ENCODE measurements at places on chromosomes 12 and 14.

GRCh38 chr14:95098984-95099599, 58.2 kb downstream of the DICER1 start:
- peak; percentile 56 for DNase-seq

GRCh38 chr14:36056845-36057244, 119.7 kb downstream of the PTCSC3 start:
- no peak for DNase-seq

GRCh38 chr14:91889477-91890211, 22.3 kb upstream of the TC2N start:
- DNase-seq, result no peak

- no peak for DNase-seq
Observed at GRCh38 chr12:22002430-22002829, 43.6 kb upstream of the CMAS start.

DNA sequence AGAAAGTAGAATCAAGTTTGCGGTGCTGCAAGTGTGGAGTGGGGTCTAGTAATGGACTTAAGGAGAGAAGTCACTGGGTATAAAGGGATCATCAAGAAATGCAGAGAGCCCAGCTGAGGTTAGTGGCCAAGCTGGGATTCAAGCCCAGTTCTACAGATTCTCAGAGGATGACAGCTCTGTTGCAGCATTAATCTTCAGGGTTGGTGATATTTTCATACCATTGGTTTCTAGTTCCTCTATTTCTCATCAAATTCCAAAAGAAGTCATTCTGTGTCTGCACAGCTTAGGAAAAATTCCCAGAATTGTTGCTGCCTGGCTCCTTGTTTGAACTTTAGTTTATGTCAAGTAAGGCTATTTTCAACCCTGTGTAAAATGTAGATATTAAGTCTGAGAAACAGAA, 169.5 kb upstream of the NTF3 start:
- no peak for DNase-seq

DNA sequence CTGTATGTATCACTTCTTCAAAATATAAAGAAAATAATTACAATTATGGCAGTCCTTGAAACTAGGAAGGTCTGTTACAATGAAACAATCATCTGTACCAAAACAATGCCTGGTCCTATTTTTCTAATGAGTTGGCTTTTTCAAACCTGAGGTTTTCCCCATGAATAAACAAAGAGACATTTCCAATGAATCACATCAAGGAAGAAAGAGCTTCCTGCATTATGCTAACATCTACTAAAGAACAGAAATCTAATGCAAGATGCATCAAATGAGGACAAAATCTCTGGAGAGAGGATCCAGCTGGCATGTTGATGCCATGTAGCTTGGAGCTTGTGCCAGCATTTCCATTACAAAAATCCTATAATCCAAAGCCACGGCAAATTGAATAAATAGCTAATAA, 29.3 kb downstream of the NIN start:
- DNase-seq, result peak; percentile 72

GRCh38 chr14:51871846-51872245, 11.4 kb downstream of the GNG2 start:
- DNase-seq, result no peak

DNA sequence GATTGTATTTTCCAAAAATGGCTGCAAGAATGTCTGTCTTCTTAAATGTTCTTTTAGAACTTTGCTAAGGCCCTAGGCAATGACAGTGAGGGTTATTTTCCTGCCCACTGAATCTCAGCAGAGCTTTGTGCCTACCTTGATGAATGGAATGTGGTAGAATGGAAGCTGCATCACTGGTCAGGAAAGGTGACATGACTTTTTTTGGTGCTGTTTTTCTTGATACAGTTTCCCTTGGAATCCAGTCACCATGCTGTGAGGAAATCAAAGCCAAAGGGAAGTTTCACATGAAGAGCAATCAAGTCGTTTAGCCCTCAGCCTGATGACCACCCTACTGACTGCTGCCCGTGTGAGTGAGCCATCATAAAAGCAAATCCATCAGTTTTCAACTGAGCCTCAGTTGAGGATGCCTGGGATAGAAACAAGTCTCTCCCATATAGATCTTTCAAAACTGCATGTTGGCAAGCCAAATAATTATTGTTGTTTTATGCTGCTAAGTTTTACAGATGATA, 886.0 kb upstream of the FBXO33 start:
- no peak for DNase-seq

DNA sequence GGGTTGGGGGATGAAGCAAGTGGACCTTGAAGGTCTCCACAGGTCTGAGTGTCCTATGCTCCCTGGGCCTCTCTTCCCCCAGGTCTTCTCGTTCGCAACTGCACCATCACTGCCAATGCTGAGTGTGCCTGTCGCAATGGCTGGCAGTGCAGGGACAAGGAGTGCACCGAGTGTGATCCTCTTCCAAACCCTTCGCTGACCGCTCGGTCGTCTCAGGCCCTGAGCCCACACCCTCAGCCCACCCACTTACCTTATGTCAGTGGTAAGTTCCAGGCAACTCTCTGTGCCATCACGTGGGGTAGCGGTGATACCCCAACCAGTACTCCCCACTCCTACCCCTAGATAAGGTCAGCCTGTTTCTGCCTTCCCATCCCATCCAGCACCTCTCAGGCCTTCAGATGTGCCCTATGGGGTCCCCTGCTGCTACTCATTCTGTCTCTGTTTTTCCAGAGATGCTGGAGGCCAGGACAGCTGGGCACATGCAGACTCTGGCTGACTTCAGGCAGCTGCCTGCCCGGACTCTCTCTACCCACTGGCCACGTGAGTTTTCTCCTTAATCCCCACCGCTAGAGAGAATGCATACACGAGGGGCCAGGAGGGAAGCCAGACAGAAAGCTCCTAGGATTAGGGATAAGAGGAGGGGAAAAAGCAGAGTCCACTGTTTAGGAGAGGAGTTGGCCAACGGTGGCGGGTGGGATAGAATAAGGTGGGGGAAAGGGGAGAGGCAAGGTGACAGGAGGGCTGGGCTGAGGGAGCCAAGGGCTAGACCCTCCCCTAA, 1.6 kb upstream of the TAPBPL start:
- DNase-seq, result peak; percentile 49

GRCh38 chr14:59256331-59256730, 67.9 kb downstream of the DAAM1 start:
- DNase-seq, result no peak

GRCh38 chr12:96375170-96375569, 25.1 kb downstream of the CDK17 start:
- no peak for DNase-seq

DNA sequence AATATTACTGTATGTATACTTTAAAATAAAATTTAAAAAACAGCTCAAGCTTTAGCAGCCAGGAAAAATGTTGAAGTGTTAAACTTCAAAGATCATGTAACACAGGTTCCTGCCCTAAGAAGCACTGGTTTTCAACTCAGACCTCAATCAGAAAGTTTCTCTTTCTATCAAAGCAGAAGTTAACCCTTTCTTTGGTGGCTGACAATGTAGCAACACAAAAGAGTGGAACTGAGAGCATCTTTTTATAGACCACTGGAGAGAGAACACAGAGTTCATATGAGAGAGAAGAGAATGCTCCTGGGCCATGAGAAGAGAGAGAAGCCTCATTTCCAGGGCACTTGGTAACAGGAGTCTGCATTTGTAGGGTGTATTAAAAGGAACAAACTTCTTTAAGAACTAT, 42.2 kb upstream of the KTN1 start:
- DNase-seq, result no peak

- no peak for DNase-seq
Observed at GRCh38 chr14:55277972-55278740, 6.9 kb downstream of the FBXO34 start.

GRCh38 chr14:26213846-26214575, 383.8 kb downstream of the NOVA1 start:
- no peak for DNase-seq

GRCh38 chr12:9724023-9724422, 8.9 kb downstream of the CLECL1 start:
- DNase-seq, result no peak

- peak; percentile 61 for DNase-seq
Observed at GRCh38 chr14:51644217-51644933, 7.3 kb upstream of the FRMD6 start.

DNA sequence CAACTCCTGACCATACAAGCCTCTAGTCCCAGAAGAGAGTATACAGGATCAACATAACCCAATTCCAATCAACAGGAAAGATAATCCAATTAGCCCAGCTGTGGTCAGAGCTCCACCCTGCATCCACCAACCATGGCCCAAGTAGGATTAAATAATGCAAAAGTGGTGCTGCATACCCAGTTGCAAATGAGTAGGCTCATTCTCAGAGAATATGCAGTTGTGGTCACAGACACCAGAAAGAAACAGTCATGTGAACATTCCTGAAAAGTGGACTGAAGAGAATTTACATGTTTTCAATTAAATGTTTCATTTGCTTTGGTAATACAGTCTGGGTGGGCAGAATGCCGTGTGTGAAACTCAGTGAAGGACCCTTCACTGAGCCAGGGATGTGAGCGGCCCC, 167.2 kb upstream of the BMP4 start:
- DNase-seq, result no peak

- DNase-seq, result peak; percentile 86
Observed at GRCh38 chr14:105480807-105481801, 5.6 kb upstream of the CRIP1 start.

DNA sequence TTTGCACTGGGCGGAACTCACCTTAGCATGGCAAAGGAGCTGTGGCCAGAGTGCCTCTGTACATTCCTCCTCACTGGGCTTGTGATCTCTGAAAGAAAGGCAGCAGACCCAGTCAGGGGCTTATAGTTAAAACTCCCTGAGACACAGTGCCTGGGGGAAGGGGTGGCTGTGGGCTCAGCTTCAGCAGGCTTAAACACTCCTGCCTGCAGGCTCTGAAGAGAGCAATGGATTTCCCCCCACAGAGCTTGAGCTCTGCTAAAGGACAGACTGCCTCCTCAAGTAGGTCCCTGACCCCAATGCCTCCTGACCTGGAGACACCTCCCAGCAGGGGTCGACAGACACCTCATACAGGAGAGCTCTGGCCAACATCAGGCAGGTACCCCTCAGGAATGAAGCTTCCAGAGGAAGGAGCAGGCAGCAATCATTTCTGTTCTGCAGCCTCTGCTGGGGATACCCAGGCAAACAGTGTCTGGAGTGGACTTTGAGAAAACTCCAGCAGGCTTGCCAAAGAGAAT, 327.5 kb upstream of the SLC16A7 start:
- DNase-seq, result no peak

DNA sequence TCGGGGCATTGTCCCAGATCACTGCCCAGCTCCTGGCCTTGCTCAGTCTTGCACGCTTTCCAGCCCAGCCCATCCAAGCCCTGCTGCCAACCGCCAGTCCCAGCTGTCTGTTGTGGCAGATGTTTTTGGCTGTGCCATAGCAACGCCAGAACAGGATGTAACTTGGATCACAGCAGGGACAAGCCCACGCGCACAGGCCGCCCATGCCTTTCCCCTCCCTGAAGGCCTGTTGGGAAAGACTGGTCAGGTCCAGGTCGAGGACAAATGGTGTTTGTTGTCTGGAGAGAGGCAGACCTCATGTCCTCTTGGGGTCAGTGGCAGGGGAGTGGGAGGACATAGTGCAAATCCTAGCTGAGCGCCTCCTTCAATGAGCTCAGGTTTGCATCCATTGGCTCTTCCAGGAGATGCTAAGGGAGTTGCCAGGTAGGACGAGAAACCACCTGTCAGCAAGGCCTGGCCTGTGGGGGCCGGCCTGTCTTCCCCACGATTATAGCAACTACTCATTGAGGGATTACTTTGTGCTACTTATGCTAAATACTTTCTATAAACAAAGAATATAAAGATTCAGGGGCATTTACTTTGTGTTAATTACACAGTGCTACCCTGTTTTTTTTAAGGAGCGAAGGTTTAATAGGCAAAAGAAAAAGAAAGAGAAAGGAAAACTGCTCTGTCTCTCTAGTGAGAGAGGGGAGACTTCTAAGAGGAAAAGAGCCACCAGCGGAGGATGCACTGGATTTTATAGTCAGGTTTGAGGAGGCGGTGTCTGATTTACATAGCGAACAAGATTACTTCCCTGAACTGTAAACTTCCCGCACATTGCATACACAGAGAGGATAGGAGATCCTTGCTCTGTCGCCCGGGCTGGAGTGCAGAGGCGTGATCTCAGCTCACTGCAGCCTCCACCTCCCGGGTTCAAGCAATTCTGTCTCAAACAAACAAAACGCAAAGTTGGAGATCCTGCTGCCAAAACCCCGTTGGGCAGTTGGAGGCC, 42.8 kb upstream of the CORO1C start:
- peak; percentile 98 for DNase-seq

DNA sequence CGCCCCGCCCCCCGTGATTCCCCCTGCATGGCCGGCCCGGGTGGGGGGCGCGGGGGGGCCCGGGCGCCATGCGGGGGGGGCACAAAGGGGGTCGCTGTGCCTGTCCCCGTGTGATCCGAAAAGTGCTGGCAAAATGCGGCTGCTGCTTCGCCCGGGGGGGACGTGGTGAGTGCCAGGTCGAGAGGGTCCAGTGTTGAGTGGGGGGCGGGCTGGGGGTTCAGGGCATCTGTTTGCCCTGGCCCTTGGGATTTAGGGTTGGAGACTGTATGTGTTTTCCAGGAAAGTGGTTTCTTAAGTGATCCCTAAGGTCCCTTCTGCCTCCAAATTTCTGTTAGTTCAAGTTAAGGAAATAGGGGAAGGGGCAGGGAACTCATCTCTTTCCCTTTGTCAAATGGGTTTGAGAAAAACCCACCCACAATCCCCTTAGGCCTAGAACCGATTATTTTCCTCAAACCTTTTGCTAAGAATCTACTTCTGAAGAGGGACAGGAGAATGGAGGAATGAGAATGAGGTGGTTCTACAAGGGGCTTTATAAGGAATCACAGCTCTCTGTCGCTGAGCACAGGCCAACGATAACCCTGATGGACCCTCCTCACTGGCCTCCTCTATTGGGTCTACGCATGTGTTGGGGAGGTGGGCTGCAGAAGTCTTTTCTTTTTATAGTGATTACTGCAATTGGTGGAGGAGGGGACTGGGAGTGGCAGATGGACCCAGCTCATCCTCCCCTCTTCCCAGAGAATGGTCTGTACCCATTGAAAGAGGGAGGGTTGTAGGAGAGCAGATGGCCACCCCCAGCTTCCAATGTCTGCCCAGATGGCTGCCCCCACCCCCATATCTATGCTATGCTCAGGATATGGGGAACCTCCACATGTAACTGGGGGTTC, 834 bp downstream of the ARHGEF25 start:
- DNase-seq, result no peak

GRCh38 chr12:576615-577110, 86.6 kb downstream of the NINJ2 start:
- no peak for DNase-seq

GRCh38 chr14:59343585-59343984, 121.6 kb downstream of the GPR135 start:
- no peak for DNase-seq

DNA sequence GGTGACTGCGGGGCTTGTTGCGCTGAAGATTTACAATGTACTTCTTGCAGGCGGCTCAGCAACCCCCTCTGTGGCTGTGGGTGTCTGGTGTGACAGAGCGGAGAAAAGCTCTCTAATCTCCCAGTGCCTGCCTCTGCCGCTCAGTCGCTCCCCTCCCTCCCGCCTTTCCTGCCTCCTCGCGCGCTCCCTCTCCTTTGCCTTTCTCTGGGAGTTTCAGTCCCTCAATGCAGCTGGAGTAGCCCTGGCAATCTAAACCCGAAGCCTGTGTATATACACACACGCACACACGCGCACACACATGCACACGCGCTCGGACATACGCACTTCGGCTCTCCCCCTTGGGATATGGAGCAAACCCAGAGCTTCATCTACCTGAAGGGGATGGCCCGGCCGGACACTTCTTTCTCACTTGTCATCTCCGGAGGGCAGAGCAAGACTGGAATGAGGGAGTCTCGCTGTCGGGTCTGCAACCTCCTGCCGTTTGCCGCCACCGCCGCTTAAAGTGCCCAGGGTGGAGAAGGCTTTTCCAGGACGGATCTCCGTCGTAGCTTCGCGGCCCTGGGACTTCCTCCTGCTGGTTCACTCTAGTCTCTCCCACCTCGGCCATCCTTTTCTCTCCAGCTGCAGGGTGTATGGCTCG, 599 bp upstream of the TRHDE start:
- DNase-seq, result no peak

Data from LHCN-M2 (cell line).